ENCODE measurements at places on chromosomes 16 and 17. TPM values are rescaled to one million over a fixed set of nuclear protein-coding genes. Genes with fewer than 3 reads are reported as not detected.
A peak's percentile ranks its signal among the peaks of the same experiment; 100 is the strongest.

GRCh38 chr17:15185625-15185991 lies 79.5 kb downstream of the PMP22 start:
- no peak for DNase-seq

TRPV3 gene
- total RNA-seq: 0.02 TPM

DNA sequence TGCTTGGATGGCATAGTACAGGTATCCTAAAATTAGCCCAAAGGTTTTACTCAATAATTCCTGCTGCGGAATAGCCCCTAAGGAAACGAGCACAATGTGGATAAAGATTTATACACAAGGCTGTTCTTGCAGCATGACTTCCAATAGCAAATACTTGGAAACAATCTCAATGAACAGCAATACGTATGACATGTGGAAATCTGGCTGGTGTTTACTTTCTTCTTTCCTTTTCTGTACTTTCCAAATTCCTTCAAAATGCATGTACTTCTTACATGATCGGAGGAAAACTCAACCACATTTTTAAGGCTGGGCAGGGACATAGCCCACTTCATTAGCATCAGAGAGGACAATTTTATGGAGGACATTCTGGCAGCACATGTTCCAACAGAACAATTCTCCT lies 86.6 kb downstream of the C16orf95 start:
- no peak for DNase-seq

DNA sequence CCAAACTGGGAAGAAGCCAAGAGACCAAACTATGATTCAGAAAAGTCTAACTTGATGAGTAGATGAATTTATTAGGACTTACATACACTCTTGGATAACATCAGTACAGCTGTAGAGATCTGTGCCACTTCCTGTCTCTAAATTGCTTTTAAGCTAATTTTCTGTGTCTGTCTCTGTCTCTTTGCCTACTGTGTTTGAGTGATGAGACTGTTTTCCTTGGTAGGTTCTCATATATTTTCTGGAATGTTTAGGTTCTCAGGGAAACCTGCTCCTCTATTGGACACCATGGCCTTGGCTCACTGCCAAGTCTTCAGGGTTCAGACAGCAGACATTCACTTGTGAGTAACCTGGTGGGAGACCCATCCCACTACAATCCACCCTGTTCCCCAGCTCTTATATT lies 103.5 kb upstream of the KIF2B start:
- peak; percentile 26 for DNase-seq
